ENCODE measurements at places on chromosomes 6 and 20.

GRCh38 chr6:109362102-109362884 lies 20.0 kb downstream of the CD164 start:
- no peak for DNase-seq

GRCh38 chr6:7628479-7628878 lies 38.5 kb downstream of the SNRNP48 start:
- DNase-seq: no peak

DNA sequence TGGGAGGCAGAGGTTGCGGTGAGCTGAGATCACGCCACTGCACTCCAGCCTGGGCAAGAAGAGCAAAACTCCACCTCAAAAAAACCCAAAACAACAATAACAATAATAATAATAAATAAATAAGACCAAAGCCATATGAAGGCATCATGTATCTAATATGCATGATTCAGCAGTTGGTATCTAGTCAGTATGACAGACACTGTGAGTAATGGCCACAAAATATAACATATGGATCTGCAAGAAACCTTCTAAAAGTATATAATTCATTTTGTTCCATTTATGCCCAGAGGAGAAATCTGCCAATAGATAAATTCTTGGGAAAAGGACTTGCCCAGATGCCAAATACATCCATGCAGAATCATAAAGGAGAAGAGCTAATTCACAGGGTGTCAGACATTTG lies 252.3 kb downstream of the BTBD9 start:
- DNase-seq: no peak

DNA sequence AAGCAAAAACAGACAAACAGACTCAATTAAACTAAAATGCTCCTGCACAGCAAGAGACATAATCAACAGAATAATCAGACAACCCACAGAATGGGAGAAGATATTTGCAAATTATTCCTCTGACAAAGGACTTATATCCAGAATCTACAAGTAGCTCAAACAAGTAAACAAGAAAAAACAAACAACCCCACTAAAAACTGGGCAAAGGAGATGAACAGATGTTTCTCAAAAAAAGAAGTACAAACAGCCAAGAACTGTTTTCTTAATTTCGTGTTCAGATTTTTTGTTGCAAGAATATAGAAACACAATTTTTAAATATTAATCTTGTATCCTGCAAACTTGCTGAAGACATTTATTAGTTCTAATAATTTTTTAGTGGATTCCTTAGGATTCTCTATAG lies 274.1 kb downstream of the BCKDHB start:
- no peak for DNase-seq

DNA sequence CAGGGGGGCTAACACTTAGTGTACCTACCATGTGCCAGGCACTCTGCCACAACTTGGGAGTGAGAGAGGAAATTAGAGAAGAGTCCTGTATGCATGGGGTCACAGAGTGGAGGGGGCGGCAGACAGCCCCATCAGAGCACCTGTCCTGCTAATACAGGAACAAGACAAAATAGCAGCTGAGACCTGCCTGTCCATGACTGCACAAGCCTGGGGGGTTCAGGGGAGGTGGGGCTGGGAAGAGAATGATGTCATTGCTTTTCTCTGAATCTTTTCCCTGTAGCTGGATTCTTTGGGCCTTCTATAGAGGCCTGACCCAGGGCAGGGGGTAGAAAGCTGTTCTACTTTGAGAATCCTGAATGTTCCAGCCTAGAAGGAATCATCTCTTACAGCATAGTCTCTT lies 37.4 kb downstream of the FOXP4 start:
- no peak for DNase-seq

GRCh38 chr6:129498541-129498940 lies 211.4 kb downstream of the ARHGAP18 start:
- DNase-seq: no peak

DNA sequence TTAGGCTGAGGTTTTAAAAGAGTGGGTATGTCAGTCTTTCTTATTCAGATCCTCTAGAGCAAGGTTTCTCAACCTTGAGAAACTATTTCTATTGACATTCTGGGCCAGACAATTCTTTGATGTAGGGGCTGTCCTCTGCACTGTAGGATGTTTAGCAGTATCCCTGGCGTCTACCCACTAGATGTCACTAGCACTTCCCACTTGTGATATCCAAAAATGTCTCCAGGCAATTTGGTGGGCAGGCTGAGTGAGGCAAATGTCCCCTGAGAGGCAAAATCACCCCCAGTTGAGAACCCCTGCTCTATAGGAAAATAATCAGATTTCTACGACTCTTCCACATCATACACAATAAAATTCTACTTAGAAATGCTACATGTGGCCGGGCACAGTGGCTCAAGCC lies 7.7 kb upstream of the ZKSCAN8 start:
- no peak for DNase-seq

DNA sequence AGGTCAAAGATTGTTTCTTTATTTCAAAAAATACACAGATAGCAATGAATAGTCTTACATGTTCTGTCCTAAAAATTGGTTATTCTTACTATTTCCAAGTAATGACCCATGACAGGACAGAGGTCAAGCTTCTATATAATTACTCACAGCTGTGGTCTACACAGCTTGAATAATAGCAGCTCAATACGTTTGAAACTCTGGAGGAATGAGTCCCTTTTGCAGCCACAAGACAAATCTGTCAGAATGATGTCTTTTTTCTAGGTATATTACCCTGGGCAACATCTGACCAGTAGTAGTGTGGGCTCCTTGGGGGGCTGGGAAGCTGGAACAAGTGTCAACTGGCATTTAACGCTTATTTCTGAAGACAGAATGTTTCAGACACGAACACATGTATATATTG lies 84.9 kb upstream of the HTR1B start:
- no peak for DNase-seq

DNA sequence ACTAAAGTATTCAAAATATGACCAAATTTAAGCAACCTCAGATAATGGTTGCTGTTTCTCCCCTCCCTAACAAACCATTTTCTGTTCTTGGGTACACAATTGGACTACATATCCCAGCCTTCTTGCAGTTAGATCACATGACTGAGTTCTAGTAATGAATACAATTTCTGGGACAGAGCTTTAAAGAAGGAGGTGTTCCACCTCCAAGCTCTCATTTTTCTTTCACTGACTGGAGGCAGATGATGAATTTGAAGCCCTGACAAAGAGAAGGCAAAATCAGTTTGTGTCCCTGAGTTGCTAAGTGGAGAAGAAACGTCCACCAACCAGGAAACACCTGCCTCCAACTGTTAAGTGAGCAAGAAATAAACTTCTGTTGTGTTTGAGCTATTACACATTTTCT lies 117.2 kb downstream of the LCA5 start:
- DNase-seq: no peak

DNA sequence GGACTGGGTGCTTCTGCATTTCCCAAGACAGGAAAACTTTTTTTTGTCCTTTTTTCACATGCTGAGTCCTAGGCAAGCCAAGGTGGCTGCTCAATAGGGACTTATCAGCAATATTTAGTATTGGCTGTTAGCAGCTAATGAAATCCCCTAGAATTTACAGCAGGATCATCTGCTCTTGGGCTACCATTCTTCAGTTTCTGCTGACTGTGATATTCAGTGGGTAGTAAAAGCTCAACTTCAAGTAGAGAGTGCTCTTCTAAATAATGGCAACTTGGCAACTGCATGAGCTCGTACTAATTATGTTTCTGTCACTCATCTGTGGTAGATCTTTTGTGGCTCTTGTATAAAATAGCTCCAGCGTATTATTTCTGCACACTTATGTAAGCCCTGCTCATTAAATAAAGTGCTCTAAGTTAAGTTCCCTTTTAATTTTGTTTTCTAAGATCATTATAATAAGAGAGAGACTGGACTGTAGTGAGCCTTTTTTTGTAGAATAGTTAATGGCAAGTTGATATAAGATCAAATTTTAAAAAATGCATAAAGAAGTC lies 110.3 kb downstream of the SLC35F1 start:
- no peak for DNase-seq

DNA sequence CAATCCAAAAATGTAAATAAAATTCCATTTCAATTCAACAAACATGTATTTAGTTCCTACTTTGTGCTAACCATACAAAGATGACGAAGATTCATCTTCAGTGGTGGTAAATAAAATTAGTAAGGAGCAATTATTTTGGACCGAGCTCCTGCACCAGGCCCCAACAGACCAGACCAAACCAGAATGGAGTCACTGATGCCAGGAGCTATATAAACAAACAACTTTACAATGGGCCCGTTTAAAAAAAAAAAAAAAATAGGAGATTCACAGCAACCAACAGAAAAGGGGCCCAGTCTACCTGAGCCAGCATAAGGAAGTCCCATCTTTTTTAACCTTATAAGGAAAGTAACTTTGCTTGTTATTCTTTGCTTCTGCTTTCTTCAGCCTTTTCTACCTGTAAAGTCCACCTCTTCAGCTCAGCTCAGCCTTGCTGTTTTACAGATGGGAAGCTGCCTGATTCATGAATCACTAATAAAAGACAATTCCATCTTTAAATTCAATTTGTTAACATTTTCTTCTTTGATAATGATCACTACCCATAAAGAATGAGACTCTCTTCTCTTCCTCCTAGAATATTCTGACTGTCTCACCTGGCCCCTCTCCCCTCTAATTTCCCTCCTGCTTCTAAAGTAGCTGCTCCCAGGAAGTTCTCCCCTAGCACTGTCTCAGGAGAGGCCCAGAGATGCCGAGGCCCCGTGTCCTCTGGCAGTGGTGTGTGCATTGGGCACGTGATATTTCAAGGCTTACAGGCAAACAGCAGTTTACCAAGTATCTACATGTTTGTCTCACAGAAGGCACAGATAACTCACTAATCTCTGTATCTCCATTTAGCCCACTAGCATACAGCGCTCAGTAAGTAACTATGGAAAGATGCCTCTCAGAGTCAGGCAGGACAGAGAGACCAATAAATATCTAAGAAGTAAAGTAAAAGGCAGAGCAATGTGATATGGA lies 8.4 kb downstream of the MBOAT1 start:
- DNase-seq: no peak

- DNase-seq: no peak
Measured at GRCh38 chr20:57610261-57610952, 9.8 kb downstream of the ZBP1 start.

DNA sequence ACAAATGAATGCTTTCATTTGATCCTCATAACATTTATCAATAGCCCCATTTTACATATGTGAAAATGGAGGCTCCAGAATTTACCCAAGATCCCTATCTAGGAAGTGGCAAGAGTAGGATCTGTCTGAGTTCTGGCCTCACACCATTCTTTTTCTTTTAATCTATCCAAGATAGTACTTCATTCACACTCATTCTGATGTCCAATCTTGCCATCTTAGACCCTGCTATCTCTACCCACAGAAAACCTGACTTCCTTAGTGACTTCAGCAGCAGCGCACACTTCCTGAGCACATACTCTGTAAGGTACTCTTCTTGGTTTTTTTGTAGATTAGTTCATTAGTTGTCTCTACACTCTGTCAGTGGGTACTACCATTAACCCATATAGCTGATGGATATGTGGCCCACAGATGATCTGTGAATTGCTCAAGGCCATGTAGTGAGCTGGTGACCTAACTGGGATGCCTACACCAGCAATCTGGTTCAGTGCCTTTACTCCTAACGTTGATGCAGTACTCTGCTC lies 36.3 kb downstream of the COX4I2 start:
- DNase-seq: no peak

DNA sequence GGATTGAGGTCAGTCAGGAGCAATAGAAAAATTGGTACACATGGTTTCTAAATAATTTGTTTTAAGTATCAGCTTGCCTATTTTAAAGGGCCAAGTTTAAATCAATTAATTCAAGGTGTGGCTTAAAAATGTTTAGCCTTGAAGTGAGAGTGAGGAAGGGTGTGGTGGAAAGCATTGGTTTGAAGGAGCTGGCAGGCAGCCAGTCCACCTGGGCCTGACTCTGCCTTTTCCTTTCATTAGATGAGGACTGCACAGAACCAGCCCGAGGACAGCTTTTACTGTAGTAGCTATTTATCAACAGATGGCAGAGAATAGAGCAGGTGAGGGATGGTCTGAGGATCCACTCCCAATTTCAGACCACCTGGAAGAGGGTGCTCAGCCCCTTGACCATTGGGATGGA lies 42.4 kb downstream of the DHX35 start:
- peak; percentile 9 for DNase-seq

DNA sequence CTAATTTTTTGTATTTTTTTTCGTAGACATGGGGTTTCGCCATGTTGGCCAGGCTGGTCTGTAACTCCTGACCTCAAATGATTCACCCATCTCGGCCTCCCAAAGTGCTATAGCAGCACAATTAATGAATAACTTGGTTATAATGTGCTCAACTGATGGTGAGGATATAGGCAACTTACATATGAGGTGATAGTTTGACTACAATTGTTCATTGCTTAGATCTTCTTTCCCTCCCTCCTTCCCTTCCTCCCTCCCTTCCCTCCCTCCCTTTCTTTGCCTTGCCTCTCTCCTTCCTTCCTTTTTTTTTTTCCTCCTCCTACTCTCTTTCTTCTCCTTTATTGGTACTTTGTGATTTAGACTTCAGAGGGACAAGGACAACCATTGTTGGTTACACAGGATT lies 151.2 kb downstream of the RNF144B start:
- DNase-seq: no peak

- no peak for DNase-seq
Measured at GRCh38 chr6:15893556-15894253, 230.9 kb upstream of the DTNBP1 start.

- no peak for DNase-seq
Measured at GRCh38 chr6:39934131-39934757, at the start of gene MOCS1. TSS of gene MOCS1 (minus strand) at chr6:39934462. CDS start at chr6:39934417, 45 bp downstream.

- DNase-seq: no peak
Measured at GRCh38 chr6:41174610-41175009, 11.7 kb upstream of the TREM2 start.

- DNase-seq: no peak
Measured at GRCh38 chr20:22404419-22405170, 179.8 kb downstream of the FOXA2 start.

DNA sequence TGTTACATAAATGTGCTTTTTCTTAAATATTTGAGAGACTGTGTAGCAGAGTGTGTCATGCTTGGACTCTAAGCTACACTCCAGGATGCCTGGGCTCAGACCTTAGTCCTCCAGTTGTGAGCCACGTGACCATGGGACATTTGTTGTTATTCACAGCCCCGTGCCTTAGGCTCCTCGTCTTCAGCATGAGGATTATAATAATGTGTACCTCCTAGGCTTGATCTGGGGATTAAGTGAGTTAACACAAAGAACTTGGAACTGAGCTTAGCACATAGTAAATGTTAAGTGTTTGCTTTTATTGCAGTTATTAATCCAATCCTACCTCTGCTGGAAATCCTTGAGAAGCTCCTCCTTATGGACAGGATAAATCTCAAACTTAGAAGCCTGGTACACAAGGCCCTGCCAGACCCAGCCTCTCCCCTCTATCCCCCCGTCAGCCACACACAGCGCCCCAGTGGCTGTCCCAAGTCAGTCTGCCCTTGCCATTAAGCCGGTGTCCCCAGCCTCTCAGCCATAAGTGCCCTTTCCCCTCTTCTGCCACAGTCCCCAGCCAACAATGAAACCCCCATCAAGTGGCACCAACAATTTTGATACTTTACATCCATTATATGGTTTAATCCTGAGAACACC lies 177.5 kb downstream of the TMEM242 start:
- DNase-seq: no peak

- no peak for DNase-seq
Measured at GRCh38 chr6:145086197-145086596, 649.1 kb downstream of the EPM2A start.
